ENCODE measurements at places on chromosomes 1 and 21.

GRCh38 chr1:87265786-87266185 is 62.9 kb upstream of the LMO4 start:
- DNase-seq, result no peak

- DNase-seq, result no peak
Measured at GRCh38 chr1:183769956-183770815, 34.7 kb upstream of the RGL1 start.

DNA sequence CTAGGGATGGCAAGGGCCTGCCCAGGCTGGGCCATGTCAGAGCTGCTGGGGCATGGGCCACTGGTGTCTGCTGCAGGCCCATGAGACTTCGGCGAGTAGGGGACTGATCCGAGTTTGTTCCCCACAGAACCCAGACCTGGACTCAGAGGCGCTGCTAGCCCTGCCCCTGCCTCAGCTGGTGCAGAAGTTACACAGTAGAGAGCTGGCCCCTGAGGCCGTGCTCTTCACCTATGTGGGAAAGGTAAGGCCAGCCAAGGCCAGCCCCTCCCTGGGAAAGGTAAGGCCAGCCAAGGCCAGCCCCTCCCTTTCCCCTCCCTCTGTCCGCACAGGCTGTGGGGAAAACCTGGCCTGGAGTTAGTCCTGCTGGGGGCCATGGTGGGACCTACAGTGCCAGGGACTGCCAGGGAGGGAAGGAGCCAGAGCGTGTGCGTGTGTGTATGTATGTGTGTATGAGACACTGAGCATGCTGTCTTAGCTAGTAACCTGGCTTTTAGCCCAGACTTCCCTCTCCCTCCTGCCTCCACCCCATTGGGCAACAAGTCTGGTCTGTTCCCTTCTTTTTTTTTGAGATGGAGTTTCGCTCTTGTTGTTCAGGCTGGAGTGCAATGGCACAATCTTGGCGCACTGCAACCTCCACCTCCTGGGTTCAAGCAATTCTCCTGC is 8.0 kb downstream of the FAAH start:
- DNase-seq, result no peak

- no peak for DNase-seq
Measured at GRCh38 chr1:215539803-215540570, 27.1 kb upstream of the KCTD3 start.

GRCh38 chr21:34944015-34944755 is 104.9 kb downstream of the RUNX1 start:
- no peak for DNase-seq
